ENCODE measurements at places on chromosomes 6 and 20.

GRCh38 chr20:39132093-39132492 is 169.9 kb downstream of the DHX35 start:
- no peak for DNase-seq

- peak; percentile 82 for DNase-seq
These were observed 8.3 kb upstream of the CEP85L start for GRCh38 chr6:118659513-118660217.

GRCh38 chr6:44265722-44266233 is 427 bp upstream of the NFKBIE start:
- no peak for DNase-seq

DNA sequence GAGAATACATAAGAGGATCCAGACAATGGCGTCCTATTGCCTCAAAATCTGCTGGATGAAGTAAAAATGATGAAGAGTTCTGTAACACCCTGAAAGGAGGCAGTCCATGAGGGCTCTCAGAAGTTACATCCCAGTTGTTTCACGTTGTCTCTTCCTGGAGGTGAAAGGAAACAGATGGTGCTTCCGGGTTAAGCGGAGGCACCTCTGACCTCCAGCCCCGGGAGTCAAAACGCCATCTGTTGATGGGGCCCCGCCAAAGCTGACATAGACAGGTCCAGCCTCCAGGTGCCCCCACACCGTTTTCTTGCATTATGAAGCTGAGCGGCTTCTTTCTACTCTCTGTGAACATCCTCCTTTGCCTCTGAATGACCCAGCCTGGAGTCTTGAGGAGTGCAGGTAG is 9.5 kb downstream of the SEMG2 start:
- no peak for DNase-seq

GRCh38 chr6:124400261-124400999 is 561.8 kb upstream of the RNF217 start:
- no peak for DNase-seq

DNA sequence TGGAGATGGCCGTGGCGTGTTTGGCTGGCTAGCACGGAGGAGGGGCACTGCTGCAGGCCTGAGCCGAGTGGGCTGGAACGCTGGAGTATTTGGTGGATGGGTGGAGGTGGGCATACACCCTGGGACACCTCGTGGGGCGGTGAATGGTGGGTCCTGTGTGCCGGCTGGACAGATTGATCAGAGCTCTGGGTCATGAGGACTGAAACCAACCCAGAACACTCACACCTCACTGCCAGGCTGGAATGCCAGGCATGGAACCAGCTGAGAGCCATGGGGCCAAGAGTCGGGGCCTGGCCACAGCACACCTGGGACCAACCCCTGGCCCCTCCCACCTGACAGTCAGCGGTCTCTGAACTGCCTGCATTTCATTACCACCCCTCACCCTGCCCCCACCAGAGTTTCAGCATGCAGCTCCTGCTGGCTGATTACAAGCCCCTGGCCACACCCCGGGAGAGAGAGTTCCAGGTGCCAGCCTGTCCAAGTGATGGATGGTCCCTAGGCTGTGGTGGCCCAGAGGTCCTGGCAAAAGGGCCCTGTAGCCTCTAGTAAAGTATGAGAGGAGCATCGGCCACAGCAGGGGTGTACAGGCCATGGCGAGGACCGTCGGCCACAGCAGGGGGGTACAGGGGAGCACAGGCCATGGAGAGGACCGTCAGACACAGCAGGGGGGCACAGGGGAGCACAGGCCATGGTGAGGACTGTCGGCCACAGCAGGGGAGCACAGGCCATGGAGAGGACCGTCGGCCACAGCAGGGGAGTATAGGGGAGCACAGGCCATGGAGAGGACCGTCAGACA is 3.3 kb downstream of the NPBWR2 start:
- no peak for DNase-seq

GRCh38 chr6:33869826-33870423 is 66.1 kb upstream of the MLN start:
- no peak for DNase-seq

DNA sequence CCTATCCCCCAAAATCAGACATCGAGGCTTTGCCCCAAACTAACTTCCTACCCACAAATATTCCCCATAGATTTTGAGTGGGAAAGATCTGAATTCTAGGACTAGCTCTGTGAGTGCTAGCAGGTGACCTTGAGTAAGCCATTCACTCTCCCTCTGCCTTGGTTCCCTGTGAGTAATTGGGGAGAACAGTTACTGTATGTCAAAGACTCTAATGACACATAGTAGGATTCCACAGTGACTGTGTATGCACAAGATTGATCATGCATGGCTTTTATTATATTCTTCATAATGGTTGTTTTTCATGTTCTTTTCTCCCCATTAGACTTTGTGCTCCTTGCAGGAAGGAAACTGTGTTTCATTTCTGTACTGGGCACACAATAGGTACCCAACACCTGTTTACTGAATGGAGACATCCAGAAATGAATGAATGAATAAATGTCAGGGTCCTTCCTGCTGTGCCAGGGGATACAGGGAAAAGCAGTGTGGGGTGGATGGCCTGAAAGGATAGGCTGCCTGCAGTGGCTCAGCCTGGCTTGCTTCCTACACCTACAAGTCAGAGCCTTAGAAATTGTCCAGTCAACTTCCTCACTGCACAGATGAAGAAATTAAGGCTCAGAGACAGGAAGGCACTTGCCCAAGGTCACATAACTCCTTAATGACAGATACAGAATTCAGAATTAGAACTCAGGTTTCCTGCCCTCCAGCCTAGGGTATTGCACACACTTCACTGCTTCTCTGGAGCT is 901 bp upstream of the TMEM151B start:
- no peak for DNase-seq

DNA sequence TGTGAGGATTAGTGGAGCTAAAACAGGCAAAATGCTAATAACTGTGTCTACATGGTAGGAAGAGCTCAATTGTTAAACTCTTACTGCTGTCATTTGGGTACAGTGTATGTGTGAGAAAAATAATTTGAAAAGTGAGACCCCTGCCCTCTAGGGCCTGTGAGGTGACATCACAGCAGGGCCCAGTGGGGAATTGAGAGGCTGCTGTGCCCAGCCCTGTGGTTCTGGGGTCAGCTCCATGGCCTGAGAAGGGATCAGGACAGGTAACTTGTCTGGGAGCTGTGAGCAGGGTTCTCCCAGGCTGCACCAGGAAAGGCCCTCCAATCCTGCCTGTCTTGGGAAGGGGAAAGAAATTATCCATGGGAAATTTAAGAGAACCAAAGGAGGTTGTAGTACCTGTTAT is 1.3 kb downstream of the SIRPB1 start:
- no peak for DNase-seq

DNA sequence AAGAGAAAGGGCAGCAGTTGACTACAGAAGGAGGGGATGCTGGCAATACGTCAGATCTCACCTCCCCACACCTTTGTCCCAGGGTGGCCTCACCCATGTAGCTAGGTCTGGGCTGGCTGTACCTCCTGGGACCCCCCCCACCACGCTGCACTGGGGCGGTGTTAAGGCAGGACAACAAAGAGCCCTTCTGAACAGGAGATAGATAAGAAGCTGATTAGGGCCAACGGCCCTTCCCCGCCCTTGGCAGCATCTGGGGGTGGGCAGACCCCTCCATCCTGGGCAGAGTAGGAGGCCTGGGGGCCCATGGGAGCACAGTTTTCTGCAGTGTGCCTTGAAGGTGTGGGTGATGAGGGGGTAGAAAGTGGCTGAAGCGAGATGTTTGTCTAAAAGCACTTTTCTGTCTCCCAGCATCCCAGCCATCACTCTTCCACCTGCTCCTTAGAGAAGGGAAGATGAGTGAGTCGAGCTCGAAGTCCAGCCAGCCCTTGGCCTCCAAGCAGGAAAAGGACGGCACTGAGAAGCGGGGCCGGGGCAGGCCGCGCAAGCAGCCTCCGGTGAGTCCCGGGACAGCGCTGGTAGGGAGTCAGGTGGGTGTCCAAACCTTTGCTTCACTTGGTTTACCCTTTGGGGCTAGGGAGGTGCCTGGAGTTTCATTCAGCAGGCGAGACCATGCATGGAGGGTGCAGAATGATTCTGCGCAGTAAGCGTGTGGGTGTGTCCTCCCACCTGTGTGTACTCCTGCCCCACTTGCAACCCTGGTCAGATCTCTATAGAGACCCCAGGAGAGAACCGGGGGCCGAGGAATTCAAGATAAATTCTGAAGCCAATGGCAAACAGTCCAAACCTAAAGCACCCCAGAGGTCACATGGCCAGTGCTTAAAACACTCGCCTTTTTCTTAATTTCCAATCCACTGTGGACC is 3.9 kb downstream of the HMGA1 start:
- no peak for DNase-seq

- DNase-seq, result peak; percentile 45
These were observed 815 bp downstream of the SPATA2 start for GRCh38 chr20:49914310-49915117.

DNA sequence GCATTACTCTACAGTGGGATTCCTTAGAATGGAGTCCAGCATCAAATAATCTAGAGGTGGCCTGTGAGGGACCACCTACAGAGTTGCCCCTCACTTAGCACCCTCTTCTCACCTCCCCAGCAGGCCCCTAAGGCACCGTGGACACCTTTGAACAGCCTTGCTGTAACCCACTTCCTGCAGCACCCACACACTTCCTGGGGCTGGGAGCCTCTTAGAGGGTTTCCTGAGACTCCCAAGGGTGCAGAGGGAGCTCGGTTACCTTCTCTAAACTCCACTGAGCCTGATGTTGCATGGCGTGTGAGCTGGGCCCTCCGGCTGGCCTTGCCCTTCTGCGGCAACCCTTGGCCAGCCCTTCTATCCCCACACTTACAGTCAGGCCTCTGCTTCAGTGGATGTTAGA is 7.3 kb upstream of the SIRPG start:
- no peak for DNase-seq

- no peak for DNase-seq
These were observed 21.4 kb upstream of the CITED2 start for GRCh38 chr6:139395891-139396301.

DNA sequence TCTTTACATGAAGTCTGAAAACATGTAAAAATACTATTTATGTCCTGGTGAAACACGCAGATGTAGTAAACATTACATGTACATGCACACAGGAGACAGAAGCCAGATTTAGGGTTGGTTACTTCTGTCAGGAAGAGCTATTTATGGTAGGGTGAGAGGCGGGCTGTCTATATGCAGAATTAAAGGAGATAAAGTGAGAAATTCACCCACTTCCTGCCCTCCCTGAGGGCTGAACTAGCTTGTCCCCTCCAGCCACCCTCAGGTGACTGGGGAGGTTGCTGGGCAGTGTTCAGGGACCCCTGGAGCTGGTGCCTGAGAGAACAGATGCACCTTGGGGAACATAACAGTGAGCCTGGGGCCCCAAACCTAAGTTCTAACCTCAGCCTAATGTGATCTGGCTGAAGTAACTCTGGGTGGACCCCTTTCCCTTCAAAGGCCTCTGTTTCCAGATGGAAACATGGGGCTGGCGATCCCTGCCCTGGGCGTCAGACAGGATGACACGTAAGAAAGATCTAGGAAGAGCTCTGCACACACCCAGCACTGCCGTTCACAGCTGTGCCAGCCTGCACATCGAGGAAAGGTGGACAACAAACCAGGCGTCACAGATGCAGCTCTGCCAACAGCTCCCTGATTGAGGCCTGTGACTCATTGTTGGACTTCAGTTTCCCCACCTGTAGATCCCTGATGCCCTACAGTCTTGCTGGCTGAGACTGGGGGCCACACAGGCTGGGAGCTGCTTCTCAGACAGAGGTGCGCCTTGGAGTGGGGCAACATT is 1.3 kb downstream of the PI16 start:
- no peak for DNase-seq

GRCh38 chr6:146905181-146905704 is 299.0 kb upstream of the STXBP5 start:
- peak; percentile 54 for DNase-seq

DNA sequence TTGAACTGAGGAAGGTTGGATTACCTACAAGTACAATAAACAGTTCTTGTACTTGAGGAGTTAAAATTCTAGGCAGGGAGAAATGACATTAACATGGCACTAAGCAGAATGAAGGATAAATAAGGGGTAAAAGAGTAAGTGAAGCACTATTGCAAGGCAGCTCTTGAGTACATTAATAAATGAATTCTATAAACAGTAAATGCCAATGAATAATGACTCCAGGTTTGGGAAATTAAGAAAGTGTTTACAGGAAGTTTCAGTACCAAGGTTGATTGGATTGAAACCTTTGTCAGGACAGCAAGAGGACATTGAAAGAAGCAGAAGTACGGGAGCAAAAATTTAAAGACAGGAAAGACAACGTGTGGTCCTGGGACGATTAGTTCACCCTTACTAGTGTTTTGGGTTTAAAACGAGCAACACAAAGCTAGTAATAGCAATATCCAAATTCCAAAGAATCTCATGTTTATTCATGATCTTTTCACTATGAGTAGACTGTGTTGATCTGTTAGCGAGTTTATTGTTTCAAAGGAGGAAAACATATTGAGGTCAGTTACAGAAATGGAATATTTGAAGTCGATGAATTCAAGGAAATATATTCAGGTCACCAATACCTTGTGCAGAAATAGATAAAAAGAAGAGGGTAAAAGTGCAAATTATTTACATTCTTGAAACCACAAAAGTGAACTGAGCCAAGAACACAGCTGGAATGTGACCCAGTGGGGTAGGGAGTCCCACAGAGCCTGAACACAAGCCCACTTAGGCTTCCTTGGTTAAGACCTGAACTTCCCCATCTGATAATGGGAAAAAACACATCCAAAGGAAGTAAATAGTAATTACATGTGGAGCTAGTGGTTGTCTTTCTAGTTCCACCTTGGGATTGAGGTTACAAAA is 80.8 kb downstream of the MKKS start:
- DNase-seq, result peak; percentile 59

GRCh38 chr6:124033501-124033900 is 229.8 kb downstream of the NKAIN2 start:
- DNase-seq, result no peak

GRCh38 chr20:45918779-45919537 is 7.0 kb upstream of the PLTP start:
- DNase-seq, result peak; percentile 56

All from iris pigment epithelial cell (primary cell).